ENCODE measurements at places on chromosomes 2 and 18. TPM values are rescaled to one million over a fixed set of nuclear protein-coding genes. Genes with fewer than 3 reads are reported as not detected.

- no peak for DNase-seq
Observed at GRCh38 chr2:226207671-226208070, 591.9 kb downstream of the IRS1 start.

The STEAP3 gene
- 9.3 TPM for total RNA-seq

GRCh38 chr18:70181015-70181414, 24.5 kb downstream of the RTTN start:
- no peak for DNase-seq

GRCh38 chr2:24493713-24494112, 2.7 kb downstream of the NCOA1 start:
- DNase-seq, result no peak

DNA sequence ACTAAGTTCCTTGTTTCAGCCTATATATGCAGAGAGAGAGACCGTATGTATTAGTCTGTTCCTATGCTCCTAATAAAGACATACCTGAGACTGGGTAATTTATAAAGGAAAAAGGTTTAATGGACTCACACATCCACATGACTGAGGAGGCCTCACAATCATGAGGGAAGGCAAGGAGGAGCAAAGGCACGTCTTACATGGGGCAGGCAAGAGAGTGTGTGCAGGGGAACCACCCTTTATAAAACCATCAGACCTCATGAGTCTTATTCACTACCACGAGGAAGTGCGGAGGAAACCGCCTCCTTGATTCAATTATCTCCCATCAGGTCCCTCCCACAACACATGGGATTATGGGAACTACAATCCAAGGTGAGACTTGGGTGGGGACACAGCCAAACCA, 73.8 kb downstream of the TMEM18 start:
- no peak for DNase-seq

The TEX44 gene
- total RNA-seq, result not detected

GRCh38 chr2:159285929-159286708, at the start of gene WDSUB1:
WDSUB1 (minus strand) TSS chr2:159286703; CDS start chr2:159283069, 3,634 bp downstream.
- peak; percentile 58 for DNase-seq

DNA sequence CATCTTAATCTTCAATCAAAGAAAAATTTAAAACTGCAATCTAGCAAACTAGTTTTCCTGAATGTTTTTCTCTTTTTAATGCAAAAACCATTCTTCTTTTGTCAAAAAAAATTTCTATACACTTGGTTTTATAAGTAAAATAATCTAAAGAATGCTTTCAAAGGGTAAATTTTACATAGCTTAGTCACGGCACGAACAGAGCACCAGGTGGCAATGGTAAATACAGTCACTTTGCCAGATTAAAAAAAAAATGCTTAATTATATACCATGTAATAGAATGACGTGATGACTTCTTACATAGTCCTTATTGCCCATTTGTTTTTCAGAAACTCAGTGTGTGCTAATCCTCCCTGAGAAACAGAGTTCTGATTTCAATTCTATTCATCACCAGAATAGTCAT, 10.4 kb downstream of the FEZ2 start:
- DNase-seq, result no peak
